ENCODE measurements at places on chromosomes 12 and 14. TPM values are rescaled to one million over a fixed set of nuclear protein-coding genes. Genes with fewer than 3 reads are reported as not detected.
A peak's percentile ranks its signal among the peaks of the same experiment; 100 is the strongest.

GRCh38 chr12:112303004-112303403, 79.2 kb downstream of the HECTD4 start:
- DNase-seq = peak; percentile 67

The ALDH1L2 gene
- 0.54 TPM for total RNA-seq

DNA sequence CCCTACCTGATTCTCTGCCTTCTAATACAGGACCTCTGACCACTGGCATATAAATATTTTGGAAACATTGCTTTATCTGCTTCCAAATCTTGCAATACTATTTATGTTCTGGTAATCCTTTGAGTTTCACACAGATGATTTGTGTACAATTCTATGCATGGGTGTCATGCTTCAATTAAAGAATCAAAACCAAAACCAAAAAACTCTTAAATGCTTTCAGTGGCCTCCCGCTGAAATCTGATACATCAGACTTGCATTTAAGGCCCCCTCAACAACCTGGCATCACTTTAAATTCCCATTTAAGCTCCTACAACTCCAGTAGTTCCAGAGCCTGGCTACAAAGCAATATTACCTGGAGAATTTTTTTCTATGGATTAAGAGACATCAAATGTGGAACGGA, 221.7 kb upstream of the NAV3 start:
- DNase-seq = no peak

- peak; percentile 69 for DNase-seq
These were observed 385.9 kb downstream of the EGLN3 start for GRCh38 chr14:33564774-33565630.

DNA sequence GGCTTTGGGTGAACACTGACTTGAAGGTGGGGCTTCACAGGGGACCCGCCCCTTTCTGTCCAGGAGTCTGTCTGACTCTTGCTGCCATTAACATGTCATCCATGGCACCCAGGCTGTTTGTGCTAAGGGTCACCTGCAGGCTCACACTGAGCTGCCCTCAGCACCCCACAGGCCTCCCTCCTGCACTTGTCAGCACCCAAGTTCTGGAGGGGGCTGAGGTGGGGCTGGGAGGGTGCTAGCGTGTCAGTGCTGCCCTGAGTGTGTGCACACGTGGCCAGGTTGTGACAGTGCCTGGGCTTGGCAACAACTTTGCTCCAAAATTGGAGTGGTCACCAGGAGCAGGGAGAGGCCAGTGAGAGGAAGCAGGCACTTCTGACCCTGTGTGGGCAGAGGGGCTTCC, 963.2 kb downstream of the TRHDE start:
- DNase-seq = no peak

DNA sequence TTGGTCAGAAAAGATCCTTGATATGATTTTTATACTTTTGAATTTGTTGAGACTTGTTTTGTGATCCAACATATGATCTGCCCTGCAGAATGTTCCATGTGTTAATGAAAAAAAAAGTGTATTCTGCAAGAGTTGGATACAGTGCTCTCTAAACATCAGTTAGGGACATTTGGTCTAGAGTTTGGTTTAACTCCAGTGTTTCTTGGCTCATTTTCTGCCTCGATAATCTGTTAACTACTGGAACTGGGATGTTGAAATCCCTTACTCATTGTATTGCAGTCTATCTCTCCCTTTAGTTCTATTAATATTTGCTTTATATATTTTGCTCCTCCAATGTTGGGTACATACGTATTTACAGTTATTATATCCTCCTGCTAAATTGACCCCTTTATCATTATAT, 18.3 kb upstream of the TXNRD1 start:
- DNase-seq = no peak

DNA sequence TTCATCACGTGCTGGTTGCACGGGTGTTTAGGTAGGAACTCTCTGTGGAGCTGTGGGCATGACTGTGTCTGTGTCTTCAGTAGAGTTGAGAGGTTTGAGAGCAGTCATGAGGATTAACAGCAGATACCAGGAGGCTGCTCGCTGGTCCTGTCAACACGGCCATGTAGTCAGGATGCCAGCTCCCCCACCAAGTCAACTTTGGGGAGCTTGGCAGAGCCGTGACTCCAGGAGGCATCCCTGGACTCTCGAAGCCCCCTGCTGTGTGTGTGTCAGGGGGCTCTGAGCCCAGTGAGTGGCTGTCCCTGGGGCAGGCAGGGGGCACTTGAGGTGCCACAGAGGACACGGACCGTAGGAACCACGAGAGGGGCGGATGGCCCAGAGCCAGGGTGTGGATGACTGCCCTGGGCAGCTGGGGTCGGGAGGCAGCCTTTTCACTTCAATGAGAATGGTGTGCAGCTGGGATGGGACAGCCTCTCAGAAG, 7.2 kb upstream of the GPR132 start:
- DNase-seq = no peak

The CACNA2D4 gene
- total RNA-seq = 5.7 TPM

DNA sequence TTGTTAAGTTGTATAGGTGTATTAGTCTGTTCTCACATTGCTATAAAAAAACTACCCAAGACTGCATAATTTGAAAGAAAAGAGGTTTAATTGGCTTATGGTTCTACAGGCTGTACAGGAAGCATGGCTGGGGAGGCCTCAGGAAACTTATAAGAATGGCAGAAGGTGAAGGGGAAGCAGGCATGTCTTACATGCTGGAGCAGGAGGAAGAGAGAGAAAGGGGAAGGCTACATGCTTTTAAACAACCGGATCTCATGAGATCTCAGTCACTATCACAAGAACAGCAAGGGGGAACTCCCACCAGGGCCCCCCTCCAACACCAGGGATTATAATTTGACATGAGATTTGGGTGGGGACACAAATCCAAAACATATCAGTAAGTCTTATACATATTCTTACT, 60.5 kb upstream of the OR10AD1 start:
- DNase-seq = no peak

The GCN1 gene
- 133 TPM for total RNA-seq

The LRP1-AS gene
- total RNA-seq = not detected

DNA sequence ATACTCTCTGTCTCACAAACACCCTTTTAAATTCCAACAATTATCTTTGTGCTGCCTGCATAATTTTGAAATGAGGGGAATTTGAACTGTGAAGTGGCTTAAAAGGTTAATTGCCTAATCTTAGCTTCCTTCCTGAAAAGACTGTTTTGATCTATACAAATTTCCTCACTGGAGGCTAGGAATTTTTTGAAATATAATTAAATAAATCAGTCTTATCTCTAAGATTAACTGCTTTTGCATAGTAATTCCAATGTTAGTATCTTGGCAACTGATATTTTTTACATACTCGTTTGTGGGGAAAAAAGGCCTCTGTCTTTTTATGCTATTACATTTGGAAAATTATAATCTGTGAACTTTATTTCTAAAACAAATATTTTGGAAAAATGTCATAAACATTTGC, 498.5 kb downstream of the TMTC2 start:
- DNase-seq = no peak

The SLC15A5 gene
- not detected for total RNA-seq

- peak; percentile 44 for DNase-seq
These were observed 5.1 kb upstream of the SDS start for GRCh38 chr12:113408756-113409298.

The P2RX2 gene
- total RNA-seq = 2.8 TPM

The SERPINA9 gene
- total RNA-seq = not detected

DNA sequence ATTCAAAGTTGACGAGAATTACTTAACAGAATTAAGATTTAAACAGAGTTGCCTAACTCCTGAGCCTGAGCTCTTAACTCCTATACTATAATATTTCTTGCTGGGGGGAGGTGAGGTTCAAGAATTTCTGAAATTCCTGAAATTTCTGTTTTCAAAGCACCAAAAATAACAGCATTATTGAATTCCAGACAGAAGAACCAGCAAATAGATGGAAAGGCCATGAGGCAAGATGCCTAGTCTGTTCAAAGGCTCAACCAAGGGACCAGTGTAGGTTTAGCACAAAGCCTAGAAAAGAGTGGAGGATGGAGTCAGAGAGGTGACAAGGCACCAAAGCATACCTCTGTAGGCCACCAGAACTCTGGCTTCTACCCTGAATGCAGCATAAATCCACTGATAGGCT, 76.4 kb downstream of the PPP1R12A start:
- DNase-seq = no peak

DNA sequence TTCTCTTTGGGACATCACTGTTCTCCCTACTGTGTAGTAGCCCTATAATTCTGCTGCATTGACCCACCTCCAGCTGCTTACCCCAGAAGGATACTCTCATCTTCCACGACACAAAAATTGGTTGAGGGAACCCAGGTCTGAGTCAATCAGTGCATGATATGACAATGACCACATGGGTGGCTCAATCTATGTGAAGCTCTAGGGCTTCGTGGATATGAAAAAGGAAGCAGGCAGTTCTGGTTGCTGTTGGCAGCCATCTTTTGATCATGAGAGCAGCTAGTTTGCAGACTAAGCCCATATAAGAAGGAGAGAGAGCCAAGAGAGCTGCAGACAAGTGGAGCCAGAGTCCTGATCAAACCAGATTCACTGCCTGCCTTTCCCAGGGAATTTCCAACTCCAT, 57.9 kb downstream of the AVPR1A start:
- no peak for DNase-seq

- DNase-seq = no peak
These were observed 3.2 kb downstream of the AJUBA start for GRCh38 chr14:22978981-22979671.

DNA sequence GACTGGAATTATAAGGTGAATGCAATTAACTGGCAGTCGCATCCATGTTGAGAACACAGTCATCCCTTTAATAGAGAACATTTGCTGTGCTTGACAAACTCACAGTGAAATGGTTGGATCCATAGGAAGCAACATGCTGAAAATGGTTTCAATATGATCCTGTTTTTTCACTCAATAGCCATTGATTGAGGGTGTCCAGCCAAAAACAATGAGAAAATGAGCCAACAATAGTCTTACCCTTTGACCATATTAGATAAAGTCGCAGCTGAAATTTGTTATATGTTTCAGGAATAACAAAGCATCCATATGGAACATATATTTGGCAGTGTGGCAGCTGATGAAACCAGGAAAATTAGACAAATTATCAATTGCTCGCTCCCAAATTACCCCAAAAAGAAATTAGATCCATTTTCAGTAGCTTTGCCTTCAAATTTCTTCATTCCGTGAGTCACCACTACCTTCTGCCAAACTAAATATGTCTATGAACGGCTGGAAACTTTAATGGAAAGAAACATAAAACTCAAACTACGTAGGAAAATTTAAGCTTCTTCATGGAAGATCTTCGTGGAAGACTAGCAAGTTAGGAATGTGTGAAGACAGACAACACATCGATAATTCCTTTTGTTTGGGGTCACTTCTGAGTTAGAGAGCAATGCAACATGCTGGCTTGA, 17.4 kb downstream of the IGF1 start:
- no peak for DNase-seq

DNA sequence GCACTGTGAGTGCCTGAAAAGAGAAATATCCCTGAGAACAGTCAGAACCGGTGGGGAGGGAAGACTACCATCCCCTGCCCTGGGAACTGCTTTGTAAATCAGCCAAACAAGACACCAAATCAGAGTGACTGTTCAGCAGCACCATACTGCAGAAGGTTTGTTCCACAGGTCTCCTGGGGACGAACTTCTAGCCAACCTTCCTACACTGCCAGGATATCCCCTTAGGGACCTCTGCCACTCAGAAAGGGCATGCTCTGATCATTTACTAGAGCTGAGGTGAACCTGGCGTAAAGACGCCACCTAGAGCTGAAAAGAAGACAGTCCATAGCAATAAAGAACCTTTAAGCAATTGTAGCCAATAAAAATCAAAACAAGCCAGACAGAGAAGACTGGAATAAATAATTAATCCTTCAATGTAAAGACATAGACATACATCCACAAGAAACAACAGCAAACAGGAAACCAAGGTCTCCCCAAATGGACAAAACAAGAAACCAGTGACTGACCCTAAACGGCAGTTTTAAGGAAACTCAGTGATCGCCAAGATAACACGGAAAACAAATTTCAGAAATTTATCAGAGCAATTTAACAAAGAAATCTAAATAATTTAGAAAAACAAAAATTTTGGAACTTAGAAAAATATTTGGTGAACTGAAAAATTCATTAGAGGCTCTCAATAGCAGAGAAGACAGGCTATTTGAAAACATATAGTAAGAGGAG, 228.1 kb upstream of the AMIGO2 start:
- DNase-seq = peak; percentile 82

The RNASE3 gene
- not detected for total RNA-seq

- no peak for DNase-seq
These were observed 142.0 kb downstream of the SCARB1 start for GRCh38 chr12:124721501-124722162.

The KRT77 gene
- total RNA-seq = not detected

DNA sequence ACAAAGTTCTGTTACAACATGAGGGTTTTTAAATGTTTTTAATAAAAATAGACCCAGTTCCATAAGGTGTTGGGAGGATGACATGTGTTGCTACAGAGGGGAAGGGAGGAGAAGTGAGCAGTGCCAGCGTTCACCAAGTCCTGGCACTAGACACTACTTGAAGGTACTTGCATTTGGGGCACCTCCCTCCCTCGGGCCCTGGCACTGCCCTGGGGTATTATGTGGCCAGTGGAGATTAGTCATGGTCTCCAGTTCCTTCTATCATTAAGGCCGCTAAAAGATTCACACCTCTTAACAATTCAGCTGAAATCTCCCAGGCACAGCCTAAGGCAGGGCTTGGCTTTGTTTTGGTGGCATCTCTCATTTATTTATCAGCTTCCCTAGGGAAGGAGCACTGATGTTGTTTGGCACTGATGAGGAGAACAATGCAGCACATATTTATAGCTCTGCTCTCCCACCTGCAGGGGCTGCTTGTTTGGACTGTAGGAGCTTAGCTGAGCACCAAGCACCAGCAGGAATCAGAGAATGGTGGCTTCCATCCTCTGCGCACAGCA, 155.5 kb upstream of the NTF3 start:
- DNase-seq = peak; percentile 82

DNA sequence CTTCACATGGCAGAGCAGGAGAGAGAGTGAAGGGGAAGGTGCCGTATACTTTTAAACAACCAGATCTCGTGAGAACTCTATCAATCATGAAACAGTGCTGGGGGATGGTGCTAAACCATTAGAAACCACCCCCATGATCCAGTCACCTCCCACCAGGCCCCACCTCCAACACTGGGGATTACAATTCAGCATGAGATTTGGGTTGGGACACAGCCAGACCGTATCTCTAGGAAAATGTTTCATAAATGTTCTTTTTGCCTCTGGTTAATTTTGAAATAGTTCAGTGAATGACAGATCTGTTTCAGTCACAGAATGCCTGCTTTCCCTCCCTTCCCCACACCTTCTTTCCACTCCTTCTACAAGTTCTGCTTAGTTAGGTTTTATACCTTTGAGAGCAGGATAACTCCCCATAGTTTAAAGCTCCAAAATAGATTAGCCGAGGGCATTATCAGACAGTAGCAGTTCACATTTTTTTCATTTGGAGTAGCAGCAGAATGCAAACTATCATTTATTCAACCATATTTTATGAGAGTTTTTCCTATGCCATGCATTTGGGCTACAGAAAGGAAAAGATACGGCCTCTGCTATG, 27.1 kb downstream of the PELI2 start:
- no peak for DNase-seq

The PPFIA2 gene
- not detected for total RNA-seq

GRCh38 chr12:58887068-58887467, 33.2 kb downstream of the LRIG3 start:
- DNase-seq = no peak

The TAS2R8 gene
- not detected for total RNA-seq

The STYK1 gene
- total RNA-seq = 3.3 TPM

GRCh38 chr12:106321139-106321850, 18.8 kb downstream of the TCP11L2 start:
- no peak for DNase-seq

The CRACR2A gene
- total RNA-seq = 4.0 TPM

The RNF212B gene
- not detected for total RNA-seq

The NRIP2 gene
- not detected for total RNA-seq

GRCh38 chr14:36455241-36455627, 64.8 kb downstream of the NKX2-1 start:
- no peak for DNase-seq

The SIX6 gene
- not detected for total RNA-seq

All from endodermal cell (in vitro differentiated cells).